ENCODE measurements at places on chromosomes 6 and 20. TPM values are rescaled to one million over a fixed set of nuclear protein-coding genes. Genes with fewer than 3 reads are reported as not detected.

KIF25 gene
- total RNA-seq: not detected

GNAS gene
- 604 TPM for total RNA-seq

CPNE5 gene
- total RNA-seq: 4.0 TPM

MUC22 gene
- total RNA-seq: not detected

DNA sequence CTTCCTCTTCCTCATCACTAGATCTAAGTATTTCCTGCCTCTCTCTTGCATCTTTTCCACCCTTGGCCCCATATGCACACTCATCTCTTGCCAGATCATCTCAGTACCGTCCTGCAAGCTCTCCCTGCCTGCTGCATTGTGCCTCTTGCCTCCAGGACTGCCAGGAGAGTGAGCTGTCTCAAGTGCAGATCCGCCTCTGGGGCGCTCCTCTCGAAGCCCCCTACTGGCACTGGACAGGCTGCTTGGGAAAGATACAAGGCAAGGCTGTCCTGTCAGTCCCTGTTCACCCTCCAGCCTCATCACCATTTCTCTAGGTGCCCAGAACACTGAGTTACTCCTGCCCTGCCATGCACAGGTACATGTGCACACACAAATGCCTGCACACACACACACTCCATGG, 10.2 kb downstream of the SYNDIG1 start:
- DNase-seq: no peak

- DNase-seq: no peak
Measured at GRCh38 chr20:17965042-17965697, 3.4 kb downstream of the SNX5 start.

Measured in skin of body (tissue), 3 donors.